ENCODE measurements at places on chromosomes 5 and 9.
A peak's percentile ranks its signal among the peaks of the same experiment; 100 is the strongest.

GRCh38 chr9:86997156-86997555, 49.9 kb upstream of the GAS1 start:
- peak; percentile 28 for DNase-seq

DNA sequence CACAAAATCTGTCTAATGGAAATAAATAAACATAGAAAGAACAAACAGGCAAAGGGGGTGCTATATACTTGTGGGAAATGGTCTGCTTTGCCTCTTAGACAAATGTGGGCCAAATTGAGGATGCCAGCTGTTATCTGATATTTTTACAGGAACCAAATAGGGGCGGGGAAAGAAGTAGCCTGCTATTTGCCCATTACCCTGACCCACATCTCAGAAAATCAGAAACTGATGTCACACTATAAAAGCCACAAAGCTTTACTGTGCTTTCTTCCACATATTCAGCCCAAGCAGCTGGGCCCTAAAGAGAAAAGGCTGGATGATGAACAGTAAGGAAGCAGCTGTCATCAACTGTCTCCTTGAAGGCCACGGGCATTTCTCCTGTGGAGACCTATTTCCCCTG, 97.3 kb downstream of the ELAVL2 start:
- no peak for DNase-seq

DNA sequence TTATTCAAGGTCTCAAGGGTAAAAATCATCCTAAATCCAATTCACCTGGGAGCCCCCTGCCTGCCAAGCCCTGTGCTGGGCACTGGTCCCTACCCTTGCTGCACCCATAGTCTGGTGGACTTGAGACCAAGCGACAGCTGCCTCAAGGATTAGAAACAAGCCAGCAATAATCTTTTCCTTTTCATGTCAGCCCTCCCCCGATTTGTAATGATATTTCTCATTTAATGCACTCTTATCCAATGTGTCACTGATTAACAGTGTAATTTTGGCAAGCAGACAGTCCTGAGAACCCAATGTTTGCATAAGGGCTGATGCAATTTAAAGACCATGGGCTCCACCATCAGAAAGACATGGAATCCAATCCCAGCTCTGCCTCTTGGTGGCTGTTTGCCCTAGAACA, 108.9 kb downstream of the ACTL7B start:
- no peak for DNase-seq

GRCh38 chr9:133953976-133954709, 38.0 kb downstream of the VAV2 start:
- no peak for DNase-seq

GRCh38 chr5:82384034-82384750, 106.0 kb upstream of the RPS23 start:
- DNase-seq: no peak

- peak; percentile 11 for DNase-seq
Measured at GRCh38 chr9:109198736-109199382, 31.8 kb upstream of the FRRS1L start.

GRCh38 chr5:138694146-138694545, 59.1 kb upstream of the CTNNA1 start:
- DNase-seq: no peak

GRCh38 chr5:154418344-154418820, 27.4 kb upstream of the SAP30L start:
- DNase-seq: no peak

DNA sequence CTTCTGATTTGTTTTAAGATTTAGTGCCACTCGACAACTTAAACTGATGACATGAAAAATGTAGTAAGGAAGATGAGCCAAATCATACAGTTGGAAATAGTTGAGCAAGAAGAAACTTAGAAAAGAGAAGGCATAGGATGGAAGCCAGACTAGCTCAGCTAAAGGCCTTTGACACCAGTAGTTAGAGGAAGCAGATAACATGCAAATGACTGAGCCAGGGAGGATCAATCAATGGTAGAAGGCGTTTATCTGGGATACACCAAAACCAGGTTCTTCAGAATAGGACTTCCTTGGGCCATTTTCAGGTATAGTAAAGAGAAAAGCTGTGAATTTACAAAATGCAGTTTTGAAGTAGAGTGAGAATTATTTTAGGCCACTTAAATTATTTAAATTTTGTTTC, 3.2 kb downstream of the TDRD7 start:
- DNase-seq: no peak

GRCh38 chr5:82276800-82277612, 1.1 kb downstream of the RPS23 start:
- no peak for DNase-seq

Measured in NT2/D1 (cell line).